ENCODE measurements at places on chromosomes 5 and 9.

DNA sequence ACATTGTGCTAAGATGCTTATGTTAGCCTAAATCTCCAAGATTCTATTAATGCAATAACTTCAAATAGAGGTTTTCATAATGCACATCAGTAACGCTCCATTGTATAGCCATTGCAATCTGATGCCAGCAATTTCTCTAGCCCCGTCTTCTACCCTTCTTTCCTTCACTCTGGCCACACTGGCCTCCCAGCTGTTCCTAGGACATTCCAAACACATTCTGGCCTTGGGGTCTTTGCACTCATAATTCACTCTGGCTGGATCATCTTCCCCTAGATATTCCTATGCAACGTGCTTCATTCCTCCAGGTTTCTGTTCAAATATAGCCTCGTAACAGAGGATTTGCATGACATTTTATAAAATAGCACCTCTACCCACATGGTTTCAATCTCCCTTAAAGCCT lies 23.3 kb downstream of the FAM81B start:
- DNase-seq: no peak

GRCh38 chr5:37197340-37198050 lies 51.7 kb downstream of the CPLANE1 start:
- no peak for DNase-seq

DNA sequence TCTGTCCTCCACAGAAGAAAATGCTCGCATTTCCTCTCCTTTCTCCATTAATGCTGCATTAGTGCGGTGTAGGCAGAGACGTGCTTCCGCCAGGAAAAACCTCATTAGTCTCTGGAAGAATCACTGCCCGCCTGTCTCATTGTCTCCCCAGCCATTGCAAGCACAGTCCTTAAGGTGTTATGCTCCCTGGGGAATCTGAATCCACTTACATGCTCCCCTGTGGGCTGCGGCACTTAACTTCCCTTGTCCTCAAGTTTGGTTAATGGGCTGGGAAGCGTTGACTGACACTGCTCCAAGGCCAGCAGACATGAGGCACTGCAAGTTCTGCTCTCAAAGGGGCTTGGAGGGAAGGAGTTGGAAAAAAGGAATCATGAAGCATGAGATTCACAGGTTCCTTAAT lies 41.6 kb downstream of the TARS1 start:
- DNase-seq: no peak

- no peak for DNase-seq
These were observed 78.1 kb downstream of the MED27 start for GRCh38 chr9:132001567-132001966.

- no peak for DNase-seq
These were observed 766.4 kb downstream of the PRELID2 start for GRCh38 chr5:145068721-145069120.

DNA sequence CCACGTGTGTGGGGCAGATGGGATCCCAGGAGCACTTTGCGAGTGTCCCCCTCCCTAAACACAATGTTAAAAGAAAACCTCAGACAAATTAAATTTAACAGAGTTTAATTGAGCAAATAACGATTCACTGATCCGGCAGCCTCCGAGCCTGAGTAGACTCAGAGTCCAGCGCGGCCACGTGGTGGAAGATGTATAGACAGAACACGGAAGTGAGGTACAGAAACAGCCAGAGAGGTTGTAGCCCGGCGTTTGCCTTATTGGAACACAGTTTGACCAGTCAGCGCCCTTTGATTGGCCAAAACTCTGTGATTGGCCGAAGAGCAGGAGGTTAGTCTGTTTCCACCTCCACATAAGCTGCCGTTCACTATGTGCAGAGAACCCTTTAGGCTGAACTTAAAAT lies 363.0 kb upstream of the IRX2 start:
- DNase-seq: no peak

DNA sequence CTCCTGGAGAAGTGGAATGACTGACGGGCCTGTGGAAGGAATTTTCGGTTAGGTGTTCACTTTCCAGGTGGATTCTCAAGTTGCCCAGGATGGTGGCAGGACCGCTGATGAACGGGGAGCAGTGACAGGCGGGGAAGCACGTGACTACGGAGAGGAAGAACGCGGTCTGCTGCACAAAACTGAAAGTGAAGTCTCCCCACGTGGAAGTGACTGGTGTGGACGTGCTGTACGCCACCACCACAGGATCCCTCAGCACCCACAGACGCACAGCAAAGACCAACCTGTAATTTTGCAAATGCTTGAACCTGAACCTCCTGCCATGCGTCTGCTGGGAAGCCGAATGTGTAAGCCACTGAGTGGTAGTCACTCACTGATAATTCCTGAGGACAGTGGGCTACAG lies 51.4 kb downstream of the RNF130 start:
- DNase-seq: no peak

DNA sequence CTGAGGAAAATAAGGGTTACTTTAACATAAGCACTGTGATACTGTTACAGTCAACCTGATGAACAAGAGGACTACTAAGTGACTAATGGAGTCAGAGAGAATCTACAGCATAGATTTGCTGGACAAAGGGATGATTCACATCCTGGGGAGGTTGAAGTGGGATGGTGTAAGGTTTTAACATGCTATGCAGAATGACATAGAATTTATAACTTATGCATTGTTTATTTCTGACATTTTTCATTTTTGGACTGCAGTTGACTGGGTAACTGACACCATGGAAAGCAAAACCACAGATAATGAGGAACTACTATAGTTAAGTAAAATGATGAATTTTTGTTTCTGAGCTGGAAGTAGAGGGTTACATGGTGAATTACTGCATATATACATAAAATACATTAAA lies 389.2 kb downstream of the MAT2B start:
- DNase-seq: no peak

DNA sequence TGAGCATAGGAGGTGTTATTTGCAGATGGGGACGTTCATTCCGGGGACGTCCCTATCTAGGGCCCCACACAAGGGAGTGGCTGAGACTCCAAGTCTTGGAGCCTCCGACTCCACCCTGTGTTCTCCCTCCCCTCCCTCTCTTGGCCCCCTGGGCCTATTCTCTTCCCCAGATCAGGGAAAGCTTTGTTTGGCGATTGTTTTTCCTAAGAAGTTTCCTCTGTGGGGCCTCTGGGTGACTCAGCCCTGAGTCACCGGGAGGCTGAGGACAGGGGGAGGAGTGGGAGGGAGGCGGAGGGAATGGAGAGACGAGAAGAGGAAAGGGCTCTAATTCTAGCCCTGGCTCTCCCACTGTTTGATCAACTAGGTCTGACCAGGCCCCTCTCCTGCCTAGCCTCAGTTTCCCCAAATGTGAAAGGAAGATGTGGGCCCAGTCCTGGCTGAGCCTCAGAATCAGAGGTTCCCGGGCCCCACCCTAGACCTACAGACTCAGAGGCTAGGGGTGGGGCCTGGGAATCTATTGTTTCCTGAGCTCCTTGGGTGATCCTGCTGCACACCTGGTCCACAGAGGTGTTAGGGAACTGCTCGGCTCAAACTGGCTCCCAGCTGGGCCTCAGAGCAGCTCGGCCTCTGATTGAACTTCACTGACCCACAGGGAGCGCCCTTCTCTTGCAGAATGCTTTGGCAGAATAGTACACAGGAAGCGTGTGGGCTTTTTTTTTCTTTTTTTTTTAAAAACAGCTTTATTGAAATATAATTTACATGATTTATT lies 19.2 kb downstream of the GSN start:
- no peak for DNase-seq

GRCh38 chr5:10301842-10302610 lies 5.7 kb downstream of the CMBL start:
- DNase-seq: no peak

DNA sequence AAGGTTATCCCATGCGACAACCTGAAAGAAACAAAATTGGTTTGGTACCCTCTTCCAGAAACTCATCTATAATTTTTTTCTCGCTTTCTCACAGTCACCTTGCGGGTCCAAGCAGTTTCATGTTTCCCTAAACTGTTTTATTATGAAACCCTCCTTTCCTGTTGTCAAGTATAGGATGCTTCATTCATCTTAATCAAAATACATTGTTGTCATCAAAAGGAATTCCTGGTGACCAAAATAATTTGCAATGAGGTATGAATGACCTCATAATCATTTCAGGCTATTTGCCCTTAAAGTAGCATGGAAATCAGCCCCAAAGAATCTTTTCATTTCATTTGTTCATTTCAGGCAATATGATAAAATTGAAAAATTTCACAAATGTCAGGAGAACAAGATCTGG lies 503.0 kb downstream of the SPATA31D1 start:
- no peak for DNase-seq

- DNase-seq: no peak
These were observed 381.4 kb downstream of the ACTL7B start for GRCh38 chr9:108474356-108474755.

GRCh38 chr5:93008502-93009207 lies 572.4 kb downstream of the NR2F1-AS1 start:
- DNase-seq: no peak

DNA sequence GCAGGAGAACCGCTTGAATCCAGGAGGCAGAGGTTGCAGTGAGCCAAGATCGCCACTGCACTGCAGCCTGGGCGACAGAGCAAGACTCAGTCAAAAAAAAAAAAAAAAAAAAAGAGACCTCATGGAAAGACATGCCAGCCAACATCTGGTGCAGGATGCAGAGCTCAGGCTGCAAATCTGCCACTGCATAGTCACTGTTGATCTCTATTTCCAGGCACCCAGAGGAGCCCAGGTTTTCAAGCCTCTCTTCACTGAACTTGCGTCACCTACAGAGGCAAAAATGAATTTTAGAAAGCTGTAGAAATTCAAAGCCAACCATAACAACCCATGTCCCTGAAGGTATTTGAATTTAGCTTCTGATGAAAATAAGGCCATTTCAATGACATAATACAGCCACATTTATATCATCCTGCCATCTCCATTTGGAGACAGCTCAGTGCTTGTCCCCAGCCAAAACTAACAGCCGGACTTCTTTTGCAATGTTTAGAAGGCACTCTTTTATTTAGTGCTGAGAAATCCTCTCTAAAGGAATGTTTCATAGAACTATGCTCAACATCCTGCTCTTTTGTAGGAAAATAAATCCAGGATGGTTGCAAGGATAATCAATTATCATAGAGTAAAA lies 113.3 kb downstream of the SNX18 start:
- DNase-seq: no peak

DNA sequence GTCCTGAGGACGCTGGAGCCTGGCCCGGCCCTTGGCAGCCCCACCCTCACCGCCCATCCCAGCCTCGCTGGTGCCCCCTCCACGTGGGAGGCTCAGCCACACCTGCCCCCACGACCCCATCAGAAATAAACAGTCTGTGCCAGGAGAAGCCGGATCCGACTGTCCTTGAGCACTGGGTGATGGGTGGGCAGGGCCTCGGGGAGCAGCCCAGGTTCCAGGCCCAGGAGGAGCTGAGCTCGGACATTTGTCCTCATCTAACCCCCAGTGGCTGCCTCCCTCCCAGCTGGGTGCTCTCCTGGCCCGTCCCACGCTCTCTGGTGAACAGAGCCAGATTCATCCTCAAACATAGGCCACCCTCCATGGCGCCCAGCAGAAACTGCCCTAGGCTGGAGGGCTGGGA lies 4.6 kb upstream of the PTGDS start:
- DNase-seq: no peak

- no peak for DNase-seq
These were observed 30.4 kb downstream of the MVB12B start for GRCh38 chr9:126357074-126357473.

DNA sequence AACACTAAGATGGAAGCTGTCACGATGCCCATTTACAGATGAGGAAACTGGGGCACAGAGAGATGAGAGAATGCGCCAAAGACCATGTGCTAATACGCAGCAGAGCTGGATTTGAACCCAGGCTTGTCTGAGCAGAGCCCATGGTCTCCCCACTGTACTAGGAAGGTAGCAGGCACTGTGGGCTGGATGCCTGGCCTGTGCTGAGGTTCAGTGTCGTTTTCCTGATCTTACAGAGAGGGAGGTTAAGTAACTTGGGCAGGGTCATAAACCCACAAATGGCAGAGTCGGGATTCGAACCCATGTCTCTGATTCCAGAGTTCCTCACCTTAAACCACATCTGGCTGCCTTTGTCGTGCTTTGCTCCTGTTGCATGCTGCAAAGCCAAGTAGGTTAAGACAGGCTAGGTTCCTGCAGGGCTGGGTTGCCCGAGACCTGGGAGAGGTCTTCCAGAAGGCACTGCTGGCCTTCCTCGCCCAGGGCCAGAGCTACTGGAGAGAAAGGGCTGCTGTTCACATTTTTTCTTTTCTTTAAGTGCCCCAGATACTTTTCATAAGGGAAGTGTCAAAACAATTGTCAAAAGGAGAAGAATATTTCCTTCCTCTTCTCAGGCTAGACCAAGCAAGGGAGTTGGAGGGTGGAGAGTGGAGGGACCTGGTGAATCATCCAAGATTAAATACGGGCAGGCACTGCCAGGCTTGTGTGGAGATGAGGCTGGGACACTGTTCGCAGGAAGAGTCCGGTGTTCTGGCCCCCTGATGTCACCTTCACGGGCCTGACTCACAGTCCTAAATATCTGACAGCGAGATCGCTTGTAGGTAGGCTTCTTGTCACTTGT lies 3.2 kb downstream of the NEK6 start:
- no peak for DNase-seq

DNA sequence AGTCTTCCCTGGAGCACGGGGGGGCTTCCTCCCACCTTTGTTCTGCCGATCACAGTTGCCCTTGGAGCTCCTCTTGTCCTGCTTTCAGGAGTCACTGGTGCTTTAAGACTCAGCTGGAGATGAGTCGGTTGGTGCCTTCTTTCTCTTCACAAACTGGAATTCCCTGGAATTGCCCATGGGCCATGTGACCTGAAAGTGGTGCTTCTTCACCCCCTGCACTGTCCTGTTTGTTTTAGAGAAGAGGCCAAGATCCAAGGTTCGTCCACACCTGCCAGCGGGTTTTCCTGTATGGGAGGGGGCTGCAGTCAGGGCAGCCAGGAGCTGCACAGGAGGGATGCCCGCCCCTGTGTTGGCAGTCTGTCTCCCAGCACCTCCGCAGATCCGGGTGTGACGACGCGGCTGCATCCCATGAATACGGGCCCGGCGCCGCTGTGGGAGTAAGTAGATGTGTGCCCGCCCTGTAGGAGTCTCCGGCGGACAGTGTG lies 9.5 kb upstream of the MRPS2 start:
- DNase-seq: no peak

DNA sequence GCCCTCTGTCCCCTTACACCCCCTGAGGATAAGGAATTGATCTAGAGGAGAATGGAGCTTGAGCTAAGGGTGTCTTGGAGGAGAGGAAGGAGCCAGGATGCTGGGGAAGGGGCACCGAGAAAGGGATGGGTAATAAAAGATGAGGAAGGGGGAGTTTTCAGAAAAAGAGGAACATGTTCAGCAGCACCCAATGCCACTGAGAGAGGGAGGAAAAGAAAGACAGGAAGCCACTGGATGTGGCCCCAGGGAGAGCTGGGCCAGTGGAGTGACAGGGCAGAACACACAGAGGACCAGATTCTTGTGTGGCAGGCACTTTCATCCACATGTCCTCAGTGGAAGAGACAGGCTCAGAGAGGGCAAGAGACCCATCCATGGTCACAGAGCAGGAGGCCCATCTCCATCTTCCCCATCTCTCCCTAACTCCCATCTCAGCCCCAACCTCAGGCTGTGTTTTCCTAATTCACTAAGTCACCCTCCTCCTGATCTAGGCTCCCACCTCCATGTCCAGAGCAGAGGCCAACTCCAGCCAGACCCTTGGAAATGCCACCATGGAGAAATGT lies 7.2 kb downstream of the PFN3 start:
- DNase-seq: no peak

GRCh38 chr5:115330830-115331229 lies 34.4 kb upstream of the CCDC112 start:
- no peak for DNase-seq

GRCh38 chr9:27533311-27533710 lies 3.7 kb upstream of the MOB3B start:
- DNase-seq: no peak
